ENCODE measurements at places on chromosomes 13 and 19.

DNA sequence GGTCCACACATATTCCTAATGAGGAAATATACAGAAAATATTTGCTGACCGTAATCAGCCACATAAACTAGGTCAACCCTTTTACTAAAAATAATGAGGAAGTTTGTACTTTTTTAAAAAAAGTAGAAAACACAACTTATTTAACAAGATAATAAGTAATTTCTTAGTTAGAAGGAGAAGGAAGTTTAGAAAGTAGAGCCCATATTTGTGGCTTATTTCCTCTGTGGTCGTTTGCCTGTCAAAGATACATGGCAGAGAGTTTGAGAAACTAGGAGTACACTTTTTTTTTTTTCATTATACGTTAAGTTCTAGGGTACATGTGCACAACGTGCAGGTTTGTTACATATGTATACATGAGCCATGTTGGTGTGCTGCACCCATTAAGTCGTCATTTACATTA, 1205.2 kb upstream of the MIR17HG start:
- no peak for DNase-seq

DNA sequence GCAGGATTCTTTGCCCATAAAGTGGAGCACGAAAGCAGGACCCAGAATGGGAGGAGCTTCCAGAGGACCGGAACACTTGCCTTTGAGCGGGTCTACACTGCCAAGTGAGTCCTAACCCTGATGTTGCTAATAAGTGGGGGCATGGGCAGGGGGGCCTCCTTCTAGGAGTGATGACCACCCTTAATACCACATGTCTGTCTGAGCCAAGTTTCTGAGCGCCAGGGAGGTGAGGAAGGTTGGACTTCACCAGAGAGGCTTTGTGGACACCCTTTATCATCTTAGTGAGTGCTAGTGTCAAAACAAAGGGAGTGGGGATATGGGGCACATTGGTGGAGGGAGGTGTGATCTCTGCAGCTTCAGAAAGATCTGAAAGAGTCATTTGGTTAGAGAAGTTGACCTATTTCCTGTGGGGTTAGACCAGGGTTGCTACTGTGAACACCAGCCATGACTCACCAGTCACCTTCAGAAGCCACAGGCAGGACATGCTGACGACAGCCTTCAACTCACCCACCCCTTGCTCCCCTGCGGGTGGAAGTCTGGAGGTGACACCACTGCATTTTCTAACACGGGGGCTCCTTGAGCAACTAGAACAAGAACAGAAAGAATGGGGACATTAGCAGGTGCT, 8.8 kb downstream of the ALOX5AP start:
- DNase-seq = peak; percentile 79

- no peak for DNase-seq
Observed at GRCh38 chr19:55156202-55157063, 1.1 kb downstream of the TNNI3 start.

DNA sequence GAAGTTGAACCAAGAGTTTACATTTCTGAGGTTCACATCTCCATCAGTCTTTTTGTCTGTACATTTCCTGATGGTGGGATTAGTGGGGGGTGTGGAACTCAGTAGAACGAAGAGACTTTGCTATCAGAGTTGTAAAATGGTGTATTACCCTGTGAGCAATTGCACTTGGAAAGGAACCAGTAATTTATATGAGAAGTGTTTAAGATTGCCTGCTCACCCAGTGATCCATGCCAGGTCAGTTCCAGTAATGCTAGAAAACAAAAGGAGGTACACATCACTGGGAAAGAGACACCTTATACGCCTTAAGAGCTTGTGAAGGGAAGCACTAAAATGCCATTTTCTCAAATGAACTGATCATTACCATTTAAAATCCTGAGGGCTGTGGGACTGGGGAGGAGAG, 7.5 kb upstream of the DACH1 start:
- no peak for DNase-seq

- no peak for DNase-seq
Observed at GRCh38 chr19:46764817-46765291, 18.6 kb upstream of the STRN4 start.

DNA sequence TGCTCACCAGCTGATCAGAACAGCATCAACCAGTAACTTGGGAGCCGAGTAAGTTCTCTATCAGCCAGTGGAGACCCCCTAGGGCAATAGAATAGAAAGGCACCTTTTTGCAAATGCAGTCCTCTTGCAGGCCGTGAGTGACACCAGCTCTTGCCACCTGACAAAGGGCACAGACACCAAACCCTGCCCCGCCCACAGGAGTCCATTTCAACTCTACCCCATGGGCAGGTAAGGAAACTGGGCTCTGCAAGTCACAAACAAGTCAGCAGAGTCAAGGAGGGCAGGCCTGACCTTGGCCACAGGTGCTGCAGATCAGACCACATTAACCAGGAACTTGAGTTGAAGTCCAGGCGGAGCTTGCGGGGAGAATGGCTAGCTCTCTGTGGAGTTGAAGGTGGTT, 77.4 kb upstream of the SPATA13 start:
- no peak for DNase-seq

DNA sequence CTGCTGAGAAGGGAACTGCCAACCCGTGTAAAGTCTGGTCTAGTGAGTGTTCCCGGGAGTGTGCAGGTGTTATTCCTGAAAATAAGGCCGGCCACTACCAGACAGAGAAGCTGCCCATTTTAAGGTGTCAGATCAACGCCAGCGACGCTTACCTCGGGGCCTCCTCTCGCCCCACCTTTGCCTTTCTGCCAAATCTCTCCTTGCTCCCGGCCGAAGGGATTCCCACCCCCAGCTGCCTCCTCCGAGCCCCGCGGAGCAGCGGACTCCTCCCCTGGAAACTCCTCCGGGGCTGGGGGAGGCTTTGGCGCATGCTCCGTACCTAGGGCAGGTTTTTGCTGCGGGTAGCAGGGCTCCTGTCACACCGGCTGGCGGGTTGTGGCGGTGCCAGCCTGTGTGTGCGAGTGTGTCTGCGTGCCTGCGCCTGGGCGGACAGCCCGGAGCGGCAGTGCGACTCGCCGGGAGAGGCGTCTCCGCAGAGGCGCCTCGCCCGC, at the start of gene HS6ST3:
TSS of gene HS6ST3 (plus strand) at position 359 of the 491 bp plus-strand sequence.
- no peak for DNase-seq

GRCh38 chr13:27964741-27965323, 4.3 kb downstream of the CDX2 start:
- DNase-seq = no peak

DNA sequence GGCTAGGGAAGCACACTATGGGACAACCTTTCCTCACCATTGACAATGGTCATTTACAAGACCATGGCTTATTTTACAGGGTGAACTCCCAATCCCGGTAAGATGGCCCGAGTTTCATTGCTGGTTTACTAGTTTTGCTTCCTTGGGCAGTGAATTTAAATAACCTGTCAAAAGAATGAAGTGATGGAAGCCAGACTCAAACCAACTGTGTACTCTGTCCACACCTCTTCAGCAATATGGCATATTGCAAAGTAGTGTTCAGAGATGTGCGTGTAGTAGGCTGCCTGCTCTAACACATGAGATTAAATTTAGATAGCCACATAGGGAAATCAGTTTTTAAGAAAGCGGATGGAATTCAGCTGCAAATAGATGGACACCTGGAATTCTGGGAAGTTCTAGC, 58.4 kb upstream of the USPL1 start:
- DNase-seq = no peak

GRCh38 chr13:33730147-33730546, 87.8 kb upstream of the RFC3 start:
- peak; percentile 83 for DNase-seq

DNA sequence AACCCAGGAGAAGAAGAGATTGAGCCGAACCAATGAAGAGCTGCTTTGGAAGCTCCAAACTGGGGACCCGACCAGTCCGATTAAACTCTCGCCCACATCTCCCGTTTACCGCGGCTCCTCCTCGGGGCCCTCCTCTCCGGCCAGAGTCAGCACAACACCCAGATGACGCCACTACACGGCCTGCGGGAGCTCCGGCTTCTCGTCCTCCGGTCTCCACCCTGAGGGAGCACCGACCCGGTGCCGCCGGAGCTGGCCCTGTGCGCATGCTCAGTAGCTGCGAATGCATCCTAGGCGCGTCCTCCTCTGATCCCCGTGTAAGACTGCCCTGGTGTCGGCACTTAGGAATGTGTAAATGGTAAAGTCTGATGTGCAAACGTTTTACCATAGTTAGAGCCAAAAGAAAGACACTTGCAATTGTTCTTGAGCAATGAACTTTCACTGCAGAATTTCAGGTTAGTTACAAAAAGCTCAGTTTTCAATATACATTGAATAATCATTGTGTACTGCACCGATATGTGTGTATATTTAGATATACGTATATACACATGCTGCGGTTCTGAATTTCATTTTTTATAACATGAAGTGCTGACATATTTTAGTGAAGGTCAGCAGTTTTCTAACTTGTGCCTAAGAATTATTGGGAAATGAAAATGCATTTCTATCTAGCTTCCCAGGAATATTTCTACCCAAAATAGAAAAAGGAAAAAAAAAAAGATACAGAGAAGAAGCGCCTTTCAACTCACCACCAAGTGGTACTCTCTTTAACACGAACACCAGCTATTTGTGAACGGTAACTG, 92.2 kb downstream of the SLC7A1 start:
- peak; percentile 13 for DNase-seq

- no peak for DNase-seq
Observed at GRCh38 chr13:47289567-47289966, 392.7 kb upstream of the HTR2A start.

- DNase-seq = peak; percentile 73
Observed at GRCh38 chr13:40961214-40961613, 57.9 kb downstream of the ELF1 start.

DNA sequence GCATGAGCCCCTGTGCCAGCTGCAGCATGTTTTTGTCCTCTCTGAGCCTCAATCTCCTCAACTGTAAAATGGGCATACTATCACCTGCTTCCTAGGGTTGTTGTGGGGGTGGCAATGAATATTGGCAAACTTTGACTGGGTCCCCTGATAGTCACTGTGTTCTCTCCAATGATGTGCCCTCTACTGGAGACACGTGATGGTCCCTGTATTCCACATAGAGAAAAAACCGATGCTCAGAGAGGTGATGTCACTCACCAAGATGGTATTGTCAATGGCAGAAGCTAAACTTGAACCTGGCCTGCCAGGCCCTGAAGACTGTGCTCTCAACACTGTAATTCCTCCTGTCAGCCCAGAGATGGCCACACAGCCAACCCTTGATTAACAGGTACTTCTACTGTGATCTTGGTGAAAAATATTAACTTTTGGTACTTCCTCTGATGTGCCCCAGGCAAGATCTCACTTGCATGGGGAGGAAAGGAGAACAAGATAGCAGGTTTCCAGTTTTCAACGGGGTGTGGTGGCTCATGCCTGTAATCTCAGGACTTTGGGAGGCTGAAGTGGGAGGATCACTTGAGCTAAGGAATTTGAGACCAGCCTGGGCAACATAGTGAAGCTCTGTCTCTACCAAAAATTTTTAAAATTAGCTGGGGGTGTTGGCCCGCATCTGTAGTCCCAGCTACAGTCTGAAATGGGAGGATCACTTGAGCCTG, 3.6 kb downstream of the CEACAM20 start:
- DNase-seq = no peak

- DNase-seq = no peak
Observed at GRCh38 chr19:38839816-38840582, 8.4 kb upstream of the ECH1 start.

- DNase-seq = no peak
Observed at GRCh38 chr13:85216576-85216975, 582.6 kb downstream of the SLITRK6 start.

DNA sequence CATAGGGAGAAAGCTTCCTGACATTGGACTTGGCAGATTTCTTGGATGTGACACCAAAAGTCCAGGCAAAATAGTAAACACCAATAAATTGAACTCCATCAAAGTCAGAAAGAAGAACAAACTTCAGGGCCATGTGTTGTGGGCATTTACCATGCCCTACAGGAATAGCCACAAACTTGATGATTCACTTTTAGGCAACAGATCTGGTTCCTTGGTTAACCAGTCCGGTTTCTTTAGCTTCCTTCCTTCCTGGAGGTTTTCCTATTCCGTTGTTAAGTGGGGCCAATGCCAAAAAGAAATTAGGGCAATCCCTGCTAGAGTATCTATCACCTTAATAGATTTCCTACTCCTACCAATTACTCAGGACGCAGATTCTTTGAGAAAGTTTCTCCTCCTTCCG, 25.2 kb downstream of the IGFL1 start:
- DNase-seq = no peak

GRCh38 chr13:40120781-40121180, 465.3 kb downstream of the COG6 start:
- DNase-seq = no peak

DNA sequence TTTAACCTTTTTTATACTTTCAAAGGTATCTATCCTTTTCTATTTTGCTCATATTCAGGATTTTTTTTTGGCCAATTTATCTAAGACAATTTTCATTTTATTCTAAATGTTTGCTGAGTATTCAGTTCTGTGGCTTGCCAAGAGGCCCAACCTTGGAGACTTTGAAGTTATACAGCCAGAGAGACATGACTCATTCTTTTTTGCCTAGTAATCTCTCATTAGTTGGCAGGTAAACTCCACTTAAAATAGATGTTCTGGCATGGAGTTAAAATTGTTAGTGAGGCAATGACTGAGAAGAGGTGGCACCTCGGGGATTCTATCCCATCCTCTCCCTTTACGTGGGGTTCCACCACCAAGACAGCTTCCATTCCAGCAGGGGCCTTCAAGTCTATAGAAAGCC, 213.8 kb downstream of the KCTD12 start:
- no peak for DNase-seq

GRCh38 chr13:113864273-113864890, 506 bp upstream of the GAS6 start:
- DNase-seq = no peak

All from suppressor macrophage (primary cell).